Eye (tissue), 1 donor: ENCODE measurements at places on chromosomes 5 and 9.

DNA sequence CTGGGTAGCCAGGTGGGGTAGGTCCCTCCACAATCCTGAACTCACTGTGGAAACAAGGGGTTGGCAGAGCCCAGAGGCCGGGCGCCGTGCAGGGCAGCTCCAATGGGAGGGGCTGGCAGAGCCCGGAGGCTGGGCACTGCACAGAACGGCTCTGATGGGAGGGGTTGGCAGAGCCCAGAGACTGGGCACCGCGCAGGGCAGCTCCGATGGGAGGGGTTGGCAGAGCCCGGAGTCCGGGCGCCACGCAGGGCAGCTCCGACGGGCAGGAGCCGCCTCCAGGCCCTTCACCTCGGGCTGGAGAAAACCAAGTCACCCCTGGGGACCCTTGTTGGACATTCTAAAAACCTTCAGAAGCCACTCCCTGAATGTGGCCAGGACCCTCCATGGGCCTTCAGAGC lies 9.3 kb downstream of the NACC2 start:
- no peak for DNase-seq

GRCh38 chr5:170769246-170769645 lies 14.3 kb upstream of the GABRP start:
- no peak for DNase-seq

DNA sequence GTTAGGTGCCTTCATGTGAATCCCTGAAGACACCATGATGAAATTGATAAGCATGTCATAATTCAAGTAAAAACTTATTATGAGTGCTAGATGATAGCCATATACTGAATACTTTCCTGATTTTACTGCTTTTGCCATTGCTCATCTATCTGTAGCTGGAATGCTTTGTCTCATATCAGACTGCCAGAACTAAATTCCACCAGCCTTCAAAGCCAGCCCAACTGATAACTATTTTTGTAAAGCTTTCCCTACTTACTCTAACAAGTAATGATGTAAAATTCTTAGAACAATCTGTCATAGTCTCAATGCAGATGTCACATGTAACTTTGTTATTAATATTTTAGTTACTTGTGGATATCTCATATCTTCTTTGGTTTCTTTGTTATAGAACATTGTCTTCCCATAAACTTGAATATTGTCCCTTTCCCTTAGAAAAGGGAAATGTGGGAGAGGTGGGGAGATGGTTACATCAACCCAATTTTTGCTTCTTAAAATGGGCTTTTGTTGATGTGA lies 128.3 kb downstream of the ZCCHC7 start:
- no peak for DNase-seq

- no peak for DNase-seq
These were observed 12.8 kb upstream of the ZFP62 start for GRCh38 chr5:180873615-180874520.

DNA sequence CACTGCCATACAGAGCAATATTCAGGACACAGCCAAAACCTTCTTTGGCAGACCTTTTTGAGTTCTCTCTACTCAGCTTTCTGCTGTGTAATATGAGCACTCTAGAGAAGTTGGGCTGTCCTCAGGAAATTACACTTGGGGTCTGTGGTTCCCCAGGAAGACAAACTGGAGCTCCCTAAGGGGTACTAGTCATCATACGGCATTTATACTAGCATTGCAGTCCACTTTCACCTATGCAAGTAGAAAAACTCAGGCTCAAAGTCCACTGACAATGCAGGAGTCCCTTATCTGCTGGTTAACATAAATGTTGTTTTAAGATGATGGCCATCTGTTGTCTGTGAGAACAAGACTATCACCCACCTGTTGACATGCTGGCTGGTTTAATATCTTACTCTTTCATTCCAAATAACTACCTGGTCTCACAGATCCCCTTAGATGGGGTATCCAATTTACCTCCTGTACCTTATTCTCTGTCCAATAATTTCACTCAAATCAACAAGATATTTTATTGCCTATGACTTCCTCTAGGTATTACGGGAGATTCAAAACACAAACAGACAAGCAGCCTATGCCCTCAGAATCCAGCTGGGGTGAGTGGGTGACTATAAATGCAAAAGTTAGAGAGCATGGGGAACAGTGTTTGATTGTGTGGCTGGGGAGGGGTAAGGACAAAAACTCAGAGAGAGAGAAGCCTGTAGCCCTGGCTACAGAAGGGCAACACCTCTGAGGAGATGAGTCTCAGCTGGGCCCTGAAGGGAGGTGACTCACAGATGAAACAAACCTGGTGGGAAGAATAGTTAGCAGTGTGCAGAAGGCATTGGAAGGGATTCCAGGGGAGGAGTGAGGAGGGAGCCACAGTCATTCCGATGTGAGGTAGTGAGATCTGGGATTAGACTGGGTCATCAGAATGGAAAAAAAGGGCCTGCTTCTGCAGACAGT lies 10.2 kb downstream of the DOCK8 start:
- DNase-seq: no peak

GRCh38 chr9:121607434-121608167 lies 43.8 kb upstream of the DAB2IP start:
- peak; percentile 73 for DNase-seq

DNA sequence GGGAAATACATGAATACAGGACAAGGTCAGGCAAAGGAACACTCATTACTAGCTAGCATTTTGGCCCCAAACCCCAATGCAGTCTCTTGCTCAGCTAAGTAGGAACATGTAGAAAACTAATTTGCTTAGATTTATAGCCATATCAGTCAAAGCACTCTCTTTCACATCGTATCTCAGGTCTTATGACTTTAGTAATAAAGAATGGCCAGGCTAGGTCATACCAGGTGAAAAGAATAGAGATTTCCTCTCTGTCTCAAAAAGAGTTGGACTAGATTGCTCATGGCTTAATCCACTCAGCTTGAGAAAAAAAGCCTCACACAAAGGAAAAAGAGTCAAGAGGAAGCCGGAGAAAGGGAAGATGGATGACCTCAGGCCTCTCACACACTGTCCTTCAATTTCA lies 772.7 kb upstream of the SEMA6A start:
- no peak for DNase-seq

- DNase-seq: peak; percentile 79
These were observed 16.8 kb downstream of the SERINC5 start for GRCh38 chr5:80238778-80239679.

DNA sequence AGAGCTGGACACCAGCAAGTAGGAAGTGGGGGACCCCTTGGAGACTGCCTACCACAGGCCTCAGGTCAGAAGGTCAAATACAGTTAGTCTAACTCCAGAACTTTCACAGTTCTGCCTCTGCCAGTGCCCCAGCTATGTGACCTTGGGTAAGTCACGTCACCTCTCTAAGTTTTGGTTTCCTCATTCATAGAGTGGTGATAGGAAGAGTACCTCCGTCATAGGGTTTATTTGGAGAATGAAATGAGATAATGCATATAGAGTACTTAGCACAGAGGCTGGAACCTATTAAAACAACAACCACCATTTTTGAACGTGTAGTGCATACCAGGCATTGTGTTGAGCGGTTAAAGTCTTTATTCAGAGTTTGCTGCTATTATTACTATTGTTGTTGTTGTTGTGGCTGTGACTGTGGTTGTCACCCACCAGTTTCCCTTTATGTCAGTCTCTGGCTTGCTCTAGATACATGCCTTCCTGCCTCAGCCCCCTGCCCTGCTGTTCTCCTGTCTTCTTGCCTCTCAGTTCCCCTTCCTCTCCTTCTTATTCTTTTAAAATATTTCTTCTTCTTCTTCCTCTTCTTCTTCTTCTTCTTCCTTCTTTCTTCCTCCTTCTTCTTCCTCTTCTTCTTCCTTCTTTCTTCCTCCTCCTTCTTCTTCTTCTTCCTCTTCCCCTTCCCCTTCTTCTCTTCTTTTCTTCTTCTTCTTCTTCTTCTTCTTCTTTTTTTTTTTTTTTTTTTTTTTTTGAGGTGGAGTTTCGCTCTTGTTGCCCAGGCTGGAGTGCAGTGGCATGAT lies 67.8 kb downstream of the RALGPS1 start:
- DNase-seq: no peak

DNA sequence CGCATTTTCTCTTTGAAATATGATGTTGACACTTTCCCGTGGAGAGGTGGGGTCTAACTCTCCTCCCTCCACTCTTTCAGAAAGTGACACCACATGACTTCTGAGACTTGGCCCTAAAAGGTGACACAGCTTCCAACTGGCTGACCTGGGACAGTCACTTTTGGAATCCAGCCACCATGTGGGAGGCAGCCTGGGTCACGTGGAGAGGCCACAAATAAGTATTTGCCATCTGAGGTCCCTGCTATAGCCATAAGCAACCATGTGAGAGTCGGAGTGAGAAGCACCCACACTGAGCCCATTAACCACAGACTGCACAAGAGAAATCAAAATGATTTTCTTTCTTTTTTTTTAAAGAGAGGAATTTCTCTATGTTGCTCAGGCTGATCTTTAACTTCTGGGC lies 4.1 kb upstream of the PHYKPL start:
- no peak for DNase-seq

GRCh38 chr9:112224401-112225289 lies 49.5 kb upstream of the SUSD1 start:
- no peak for DNase-seq

DNA sequence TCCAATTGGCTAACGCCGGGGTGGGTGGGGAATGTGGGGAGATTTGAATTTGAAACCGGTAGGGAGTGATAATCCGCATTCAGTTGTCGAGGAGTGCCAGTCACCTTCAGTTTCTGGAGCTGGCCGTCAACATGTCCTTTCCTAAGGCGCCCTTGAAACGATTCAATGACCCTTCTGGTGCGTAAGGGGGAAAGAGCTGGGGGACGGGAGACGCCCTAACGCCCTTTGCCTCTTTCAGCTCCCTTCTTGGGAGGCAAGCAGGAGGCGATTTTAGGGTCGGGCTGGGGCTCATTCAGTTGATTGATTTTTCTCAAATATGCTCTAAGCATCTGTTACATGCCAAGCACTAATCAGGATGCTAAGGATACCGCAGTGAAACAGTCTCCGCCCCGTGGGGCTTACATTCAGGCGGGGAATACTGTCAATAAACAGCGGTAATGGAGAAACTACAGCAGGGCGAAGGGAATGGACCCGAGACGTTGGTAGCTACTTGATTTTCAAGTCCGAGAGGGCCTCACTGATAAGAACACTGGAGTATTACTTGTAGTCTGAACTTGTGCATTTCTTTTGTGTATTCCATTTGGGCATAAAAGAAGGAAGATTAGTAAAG lies at the start of gene HMMR:
Gene HMMR, plus strand, starts transcription at position 71 of the 610 bp plus-strand sequence. Its CDS starts 61 bp downstream, at position 132.
- peak; percentile 86 for DNase-seq

DNA sequence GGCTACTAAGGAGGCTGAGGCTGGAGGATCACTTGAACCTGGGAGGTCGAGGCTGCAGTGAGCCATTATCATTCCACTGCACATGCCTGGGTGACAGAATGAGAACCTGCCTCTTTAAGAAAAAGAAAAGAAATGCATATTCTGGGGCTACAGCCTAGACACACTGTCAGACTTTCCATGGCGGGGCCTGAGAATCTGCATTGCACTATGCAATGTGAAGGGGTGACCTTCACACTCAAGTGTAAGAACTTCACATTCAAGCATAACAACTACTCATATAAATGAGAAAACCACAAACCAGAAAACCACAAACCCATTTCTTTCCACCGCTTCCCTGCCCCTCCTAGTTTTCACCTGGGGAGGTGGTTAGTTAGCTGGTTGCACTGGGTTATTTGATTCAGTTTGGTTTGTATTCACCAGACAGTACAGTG lies 18.0 kb upstream of the FBP2 start:
- DNase-seq: no peak

GRCh38 chr9:122307925-122308324 lies 43.2 kb downstream of the MRRF start:
- DNase-seq: no peak

GRCh38 chr5:1555011-1555807 lies 31.4 kb upstream of the LPCAT1 start:
- DNase-seq: no peak

DNA sequence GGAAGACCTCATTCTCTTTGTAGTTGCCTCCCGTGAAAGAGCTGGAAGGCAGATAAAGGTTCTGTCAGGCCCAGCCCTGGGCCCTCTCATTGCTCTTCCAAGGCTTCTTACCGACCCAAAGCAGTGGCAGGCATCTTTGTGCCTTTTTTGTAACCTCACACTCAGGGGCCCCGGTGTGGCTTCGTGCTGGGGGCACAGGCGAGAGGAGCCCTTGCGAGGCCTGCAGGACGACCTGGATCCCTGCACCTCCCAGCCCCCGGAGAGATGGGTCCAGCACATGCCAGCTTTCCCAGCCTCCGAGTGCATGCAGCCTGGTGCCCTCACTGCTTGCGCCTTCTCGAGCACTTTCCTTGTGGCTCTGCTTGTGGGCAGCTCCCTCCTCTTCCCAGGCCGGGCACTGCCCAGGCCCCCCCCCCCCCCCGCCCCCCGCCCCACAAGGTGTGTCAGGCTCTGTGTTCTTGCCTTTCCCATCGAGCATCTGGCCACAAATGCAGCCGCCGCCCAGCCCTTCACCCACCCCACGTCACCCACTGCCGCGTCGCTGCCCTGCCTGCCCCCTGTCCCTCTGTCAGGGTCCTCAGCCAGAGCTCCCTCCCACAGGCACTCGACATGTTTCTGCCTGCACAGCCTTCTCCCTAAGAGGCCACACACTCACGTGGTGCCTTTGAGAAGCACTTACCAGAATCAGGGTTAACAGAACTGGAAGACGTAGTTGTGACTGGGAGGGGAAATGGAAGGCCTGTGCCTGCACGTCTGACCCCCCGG lies 63.7 kb upstream of the CACNA1B start:
- DNase-seq: peak; percentile 12

GRCh38 chr5:64273276-64273675 lies 107.6 kb downstream of the RNF180 start:
- DNase-seq: no peak

GRCh38 chr5:116361171-116361967 lies 213.3 kb downstream of the SEMA6A start:
- peak; percentile 87 for DNase-seq

DNA sequence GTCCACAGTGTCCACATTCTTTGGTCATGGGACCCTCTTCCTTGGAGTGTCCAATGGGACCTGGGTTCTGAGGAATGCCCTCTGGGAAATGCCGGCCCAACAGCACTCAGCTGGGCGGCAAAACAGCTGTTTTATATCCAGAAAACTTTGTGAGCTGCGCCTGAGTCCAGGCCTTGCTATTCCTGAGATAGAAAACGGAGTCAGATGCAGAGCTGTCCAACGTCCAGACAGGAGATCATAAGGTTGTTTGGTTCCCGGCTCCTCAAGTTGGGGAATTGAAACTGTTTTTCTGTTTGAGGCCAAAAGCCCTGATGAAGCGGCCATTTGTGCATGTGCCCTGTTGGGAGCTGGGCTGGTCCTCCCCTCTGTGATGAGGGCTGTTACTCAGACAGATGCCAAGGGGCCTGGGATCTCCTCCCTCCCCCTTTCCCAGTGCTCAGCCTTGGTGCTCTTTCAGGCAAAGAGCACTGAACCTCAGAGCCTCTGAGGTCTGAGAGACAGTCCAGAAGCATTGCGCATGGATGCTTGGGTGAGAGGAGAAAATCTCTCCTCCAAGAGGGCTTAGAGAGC lies 66.6 kb upstream of the GARNL3 start:
- DNase-seq: no peak

- DNase-seq: no peak
These were observed 44.1 kb downstream of the TJP2 start for GRCh38 chr9:69218166-69218565.

GRCh38 chr5:181246276-181247049 lies 2.8 kb upstream of the RACK1 start:
- peak; percentile 93 for DNase-seq

GRCh38 chr9:136829412-136829811 lies 12.9 kb upstream of the AJM1 start:
- DNase-seq: no peak
